ENCODE measurements at places on chromosomes 5 and 9.

DNA sequence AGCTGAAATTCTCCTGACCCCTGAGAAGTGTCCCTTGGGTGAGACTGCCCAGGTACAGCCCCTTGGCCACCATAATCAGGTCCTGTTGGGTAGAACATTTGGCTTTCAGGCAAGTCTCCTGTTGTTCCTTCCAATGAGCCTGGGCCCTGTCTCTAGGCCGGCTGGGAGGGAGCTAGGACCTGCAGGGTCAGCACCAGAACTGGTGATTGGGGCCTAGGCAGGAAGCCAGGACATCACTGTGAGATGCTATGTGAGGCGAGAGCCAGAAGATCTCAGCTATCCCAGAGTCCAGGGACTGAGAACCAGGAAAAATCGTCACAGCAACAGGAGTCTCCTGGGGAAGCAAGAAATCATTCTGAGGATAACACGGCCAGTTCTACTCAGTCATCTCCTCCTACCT lies 51.5 kb downstream of the PCDH1 start:
- no peak for DNase-seq

DNA sequence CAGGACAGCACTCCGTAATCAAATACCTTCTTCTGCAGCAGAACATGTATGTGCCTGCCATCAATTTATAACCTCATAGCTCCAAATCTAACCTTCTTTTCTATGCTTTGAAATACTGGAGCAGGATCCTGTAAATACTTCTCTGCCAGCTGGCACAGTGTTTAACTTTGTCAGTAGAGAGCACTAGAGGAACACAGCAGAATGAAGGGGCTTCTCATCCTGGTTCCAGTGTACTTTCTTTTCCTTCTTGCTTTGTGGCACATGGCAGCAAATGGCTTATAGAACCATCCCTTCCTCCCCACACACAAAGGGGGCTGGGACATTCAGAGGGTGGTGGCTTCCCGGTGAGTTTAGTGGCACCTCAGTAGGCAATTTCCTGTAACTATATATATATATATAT lies 3.8 kb upstream of the FBXW11 start:
- DNase-seq = no peak

GRCh38 chr5:64074533-64074932 lies 91.1 kb upstream of the RNF180 start:
- DNase-seq = no peak

DNA sequence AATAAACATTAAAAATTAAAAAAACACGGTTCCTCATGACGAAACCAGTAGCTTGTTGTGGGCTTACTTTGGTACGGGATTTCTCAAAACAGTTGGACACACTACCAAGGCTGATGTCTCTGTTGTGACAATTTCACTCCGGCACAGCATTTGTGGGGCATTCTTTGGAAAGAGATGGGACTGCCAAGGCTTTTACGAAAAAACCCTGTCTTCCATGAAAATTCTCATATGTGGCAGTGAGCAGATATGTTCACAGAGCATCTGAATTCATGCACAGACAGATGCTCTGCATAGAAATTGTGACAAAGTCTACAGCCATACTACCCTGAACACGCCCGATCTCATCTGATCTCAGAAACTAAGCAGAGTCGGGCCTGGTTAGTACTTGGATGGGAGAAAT lies 17.8 kb upstream of the SHROOM1 start:
- no peak for DNase-seq

Measured in stimulated activated CD8-positive, alpha-beta memory T cell treated with anti-CD3 and anti-CD28 coated beads, Interleukin-15, amount 100 ng/mL, for 48 hours (primary cell).